GM10248 (cell line): ENCODE measurements at places on chromosomes 2 and 18.

GRCh38 chr2:197073270-197073669 lies 146.8 kb upstream of the PGAP1 start:
- no peak for DNase-seq

DNA sequence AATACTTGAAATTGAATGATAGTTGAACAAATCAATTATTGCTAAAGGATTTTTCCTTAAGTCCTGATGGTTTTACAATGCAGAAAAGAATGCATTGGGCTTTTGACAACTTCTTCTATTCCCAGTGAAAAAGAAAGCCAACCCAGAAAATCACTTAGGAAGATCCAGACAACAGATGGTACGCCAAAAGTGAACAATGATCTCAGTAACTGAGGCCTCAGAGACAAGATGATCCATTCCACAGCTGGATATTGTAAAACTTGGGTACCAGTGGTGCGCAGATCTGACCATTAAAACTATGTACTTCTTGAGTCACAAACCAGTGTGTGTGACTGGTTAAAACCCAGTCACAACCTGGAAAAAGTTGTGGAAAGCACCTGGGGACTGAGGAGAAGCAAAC lies 173.5 kb downstream of the ETAA1 start:
- DNase-seq, result no peak

- DNase-seq, result no peak
Observed at GRCh38 chr2:112277596-112278220, 2.3 kb downstream of the ZC3H6 start.

DNA sequence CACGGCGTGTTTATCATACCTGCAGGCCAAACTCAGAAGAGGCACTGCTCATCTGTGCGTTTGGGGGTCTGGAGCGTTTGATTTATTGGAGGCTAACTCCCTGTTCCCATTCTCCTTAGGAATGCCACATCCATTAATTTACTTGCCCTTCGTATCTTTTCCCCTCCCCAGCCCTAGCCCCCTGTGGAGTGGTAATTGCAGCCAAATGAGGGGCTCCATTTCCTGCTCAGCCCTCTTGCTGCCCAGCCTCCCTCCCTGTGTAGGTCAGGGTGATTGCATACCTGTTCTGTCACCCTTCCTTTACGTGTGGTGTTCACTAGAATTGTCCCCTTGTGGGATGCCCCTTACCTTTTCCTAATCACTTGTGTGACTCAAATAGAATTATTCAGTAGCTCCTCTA lies 120.4 kb downstream of the MAP3K20 start:
- DNase-seq, result no peak

- no peak for DNase-seq
Observed at GRCh38 chr2:67806816-67807215, 256.0 kb downstream of the C1D start.

- DNase-seq, result no peak
Observed at GRCh38 chr2:52260904-52261303, 1229.0 kb upstream of the NRXN1 start.

DNA sequence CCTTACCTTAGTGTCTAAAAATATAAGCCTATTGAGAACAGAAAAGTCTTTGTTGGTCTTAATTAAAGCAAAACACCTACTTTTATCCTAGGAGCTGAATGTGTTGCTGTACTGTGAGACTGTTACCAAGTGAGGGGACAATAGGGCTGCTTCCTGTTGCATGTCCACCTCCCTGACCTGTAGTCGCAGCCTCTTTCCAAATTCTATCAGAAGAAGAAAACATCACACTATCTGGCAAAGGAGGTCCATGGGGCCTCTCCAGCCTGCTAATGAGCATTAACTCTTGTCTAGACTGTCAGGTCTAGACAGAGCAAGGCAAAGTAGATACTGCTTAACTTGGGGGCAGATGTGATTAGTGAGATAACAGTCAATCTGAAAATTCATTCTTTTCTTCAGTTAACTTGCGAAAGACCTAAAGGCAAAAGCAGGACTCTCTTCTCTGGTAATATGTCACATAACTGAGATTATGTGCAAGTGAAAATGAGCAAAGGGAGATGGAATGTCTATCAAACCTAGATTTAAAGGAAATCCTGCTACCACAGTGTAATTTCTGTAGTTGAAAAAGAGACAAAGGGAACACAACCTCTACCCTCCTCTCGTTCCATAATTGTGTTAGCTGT lies 66.9 kb downstream of the CDH20 start:
- DNase-seq, result no peak

DNA sequence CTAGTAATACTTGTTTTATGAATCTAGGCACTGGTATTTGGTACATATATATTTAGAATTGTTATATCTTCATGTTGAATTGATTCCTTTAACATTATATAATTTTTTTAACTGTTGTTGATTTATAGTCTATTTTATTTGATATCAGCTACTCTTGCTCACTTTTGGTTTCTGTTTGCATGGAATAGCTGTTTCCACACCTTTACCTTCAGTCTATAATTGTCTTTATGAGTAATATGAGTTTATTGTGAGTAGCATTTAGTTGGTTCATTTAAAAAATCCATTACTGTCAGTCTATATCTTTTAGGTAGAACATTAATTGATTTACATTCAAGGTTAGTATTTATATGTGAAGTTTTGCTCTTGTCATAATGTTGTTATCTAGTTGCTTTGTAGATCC lies 58.6 kb downstream of the SMCHD1 start:
- no peak for DNase-seq

GRCh38 chr2:171741189-171741588 lies 53.9 kb downstream of the DYNC1I2 start:
- no peak for DNase-seq

DNA sequence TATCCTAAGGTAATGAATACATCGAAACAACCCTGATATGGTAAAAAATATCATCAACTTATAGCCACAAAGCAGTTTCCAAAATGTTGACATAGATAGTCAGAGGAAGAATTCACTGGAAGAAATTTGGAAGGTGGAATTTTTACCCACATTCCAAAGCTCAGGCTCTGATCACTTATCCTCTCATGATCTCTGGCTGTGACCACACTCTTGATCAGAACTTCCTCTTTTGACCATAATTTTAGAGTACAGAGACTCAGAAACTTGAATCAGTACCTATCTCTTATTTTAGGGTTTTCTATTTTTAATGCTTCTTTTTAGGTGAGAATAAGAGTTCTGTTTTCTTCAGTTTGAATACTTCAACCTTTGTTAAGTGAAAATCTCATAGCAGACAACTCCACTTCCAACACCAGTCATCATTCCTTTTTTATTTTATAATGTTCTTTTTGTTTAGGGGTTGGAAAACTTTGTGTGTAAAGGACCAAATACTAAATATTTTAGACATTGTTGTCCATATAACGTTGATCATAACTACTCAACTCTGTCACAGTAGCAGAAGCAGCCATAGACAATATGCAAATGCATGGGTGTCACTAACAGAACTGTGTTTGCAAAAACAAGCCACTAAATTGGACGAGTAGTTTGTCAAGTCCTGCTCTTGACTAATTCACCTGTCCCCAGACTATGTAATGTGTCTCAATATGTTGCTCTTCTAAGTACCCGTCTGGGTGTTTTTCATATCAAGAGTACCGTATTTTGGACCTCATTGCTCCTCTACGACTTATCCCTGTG lies 891.6 kb upstream of the CRIM1 start:
- no peak for DNase-seq

GRCh38 chr2:158760887-158761286 lies 34.2 kb upstream of the DAPL1 start:
- no peak for DNase-seq

DNA sequence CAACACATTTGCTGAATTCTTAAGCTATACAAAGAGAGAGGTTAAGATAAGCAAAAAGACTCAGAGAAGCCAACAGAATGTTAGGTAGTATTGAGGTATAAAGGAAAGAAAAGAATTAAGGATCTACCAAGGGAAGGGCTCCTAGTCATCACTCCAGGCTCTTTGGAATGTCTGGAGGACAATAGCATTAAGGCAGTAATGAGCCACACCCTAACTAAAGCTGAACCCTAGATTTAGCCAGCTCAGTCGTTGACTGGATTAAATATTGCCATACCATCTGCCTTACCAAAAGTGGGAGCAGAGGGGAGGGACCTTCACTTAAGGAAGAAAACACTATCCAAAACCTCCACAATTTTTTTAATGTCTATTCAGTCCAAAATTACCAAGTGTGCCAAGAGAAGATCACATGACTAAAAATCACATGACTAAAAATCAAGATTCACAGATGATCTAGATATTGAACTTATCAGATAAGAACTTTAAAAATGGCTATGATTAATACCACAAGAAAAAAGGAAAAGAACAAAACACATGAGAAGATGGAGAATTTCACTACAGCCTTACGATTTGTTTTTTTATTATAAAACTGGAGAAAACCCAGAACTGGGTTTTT lies 59.7 kb downstream of the EXOC6B start:
- DNase-seq, result no peak

DNA sequence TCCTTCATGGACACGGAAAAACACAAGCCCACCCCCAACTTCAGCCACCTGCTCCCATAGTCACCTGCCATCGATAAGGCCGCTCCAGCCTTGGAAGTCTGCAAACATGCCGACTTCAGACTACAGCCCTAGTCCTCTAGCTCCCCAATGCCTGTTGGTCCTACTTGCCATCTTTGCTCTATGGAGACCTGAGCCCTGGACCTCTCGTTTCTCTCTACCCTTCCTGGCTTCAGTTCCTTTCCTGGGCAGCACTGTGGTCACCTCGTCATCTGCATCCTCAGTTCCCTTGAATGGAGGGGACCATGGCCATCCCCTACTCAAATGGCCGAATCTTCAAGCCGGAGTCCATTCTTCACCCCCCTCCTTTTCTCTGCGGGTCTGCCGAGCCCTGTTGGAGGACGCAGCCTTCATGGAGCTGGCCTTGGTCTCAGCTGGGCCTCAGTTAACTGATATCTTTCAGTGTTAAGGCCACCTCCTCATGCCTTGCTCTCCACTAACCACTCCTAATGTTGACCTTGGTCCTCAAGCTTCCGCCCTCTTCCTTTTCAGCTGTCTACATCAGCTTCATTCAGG lies 47.7 kb upstream of the GBX2 start:
- DNase-seq, result no peak

DNA sequence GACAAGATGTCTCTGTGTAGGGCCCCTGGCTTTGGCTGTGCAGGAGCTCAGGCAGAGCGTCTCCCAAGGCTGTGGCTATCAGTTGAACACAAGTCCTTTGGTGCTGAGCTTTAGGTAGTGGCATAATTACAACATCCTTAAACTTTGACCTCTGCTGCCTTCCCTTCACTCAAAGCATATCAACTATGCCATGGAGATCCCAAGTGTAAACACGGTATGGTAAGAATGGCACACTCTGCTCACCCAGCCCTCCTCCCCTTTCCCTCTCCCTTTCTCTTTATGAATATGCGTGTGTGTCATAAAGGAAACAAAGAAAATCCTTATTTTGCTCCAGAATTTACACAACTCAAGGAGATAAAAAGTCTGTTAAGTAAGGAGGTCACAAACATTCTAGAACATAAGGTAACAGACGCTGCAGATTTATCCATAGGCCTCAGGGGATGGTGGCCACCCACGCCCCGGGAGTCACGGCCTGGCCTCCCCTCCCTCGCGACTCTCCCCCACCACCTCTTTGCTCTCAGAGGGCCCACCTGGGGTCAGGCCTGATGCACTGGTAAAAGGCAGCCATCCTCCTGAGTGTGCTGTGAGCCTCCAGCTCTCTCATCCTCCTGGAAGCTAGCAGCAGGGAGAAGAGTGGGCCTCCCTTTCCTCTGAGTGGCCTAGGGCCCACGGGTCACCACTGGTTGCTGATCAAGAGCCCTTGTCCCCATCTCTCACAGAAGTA lies 67.3 kb downstream of the CRACDL start:
- no peak for DNase-seq

DNA sequence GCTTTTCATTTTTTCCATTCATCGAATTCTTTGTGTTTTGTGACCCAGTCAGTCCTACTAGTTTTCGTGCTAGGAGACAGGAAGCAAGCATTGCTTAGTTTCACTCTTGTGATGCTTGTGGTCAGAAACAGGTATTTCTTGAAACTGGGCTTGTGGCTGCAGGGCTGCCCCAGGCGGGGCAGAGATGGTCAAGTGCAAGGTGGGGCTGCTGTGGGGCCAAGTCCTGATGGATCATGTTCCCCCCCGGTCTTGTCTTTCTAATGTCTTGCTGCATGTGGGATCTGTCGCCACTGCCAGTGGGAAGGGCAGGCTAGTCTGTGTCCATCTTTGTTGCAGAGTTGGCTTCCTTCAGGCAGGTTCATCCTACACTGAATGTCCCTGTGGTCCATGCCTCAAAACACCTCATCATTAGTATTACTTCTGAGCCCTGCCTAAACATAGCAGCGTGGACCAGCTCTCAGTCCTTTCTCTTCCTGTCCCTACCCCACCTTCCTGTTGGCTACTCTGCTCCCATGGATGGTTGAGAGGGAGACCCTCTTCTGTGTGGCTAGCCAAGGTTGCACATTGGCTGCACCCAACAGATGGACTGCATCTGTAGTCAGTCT lies 38.7 kb downstream of the INPP4A start:
- DNase-seq, result peak; percentile 74

DNA sequence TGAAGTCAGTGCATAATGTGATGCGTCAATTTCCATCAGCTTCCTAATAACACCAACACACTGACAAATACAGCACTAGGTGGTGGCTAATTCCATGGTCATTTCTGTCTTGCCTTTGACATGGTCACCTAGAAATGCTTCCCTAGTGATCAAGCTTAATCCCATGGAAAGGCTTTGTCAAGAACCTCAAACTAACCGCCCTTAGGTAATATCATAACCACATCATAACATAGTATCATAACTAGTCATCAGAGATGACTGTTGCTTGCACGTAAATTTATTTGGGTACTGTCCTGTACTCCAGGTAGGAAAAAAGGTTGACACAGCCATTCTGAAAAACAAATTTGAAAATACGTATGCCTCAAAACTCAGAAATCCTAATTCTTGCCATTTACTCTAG lies 471.8 kb downstream of the IRS1 start:
- no peak for DNase-seq

DNA sequence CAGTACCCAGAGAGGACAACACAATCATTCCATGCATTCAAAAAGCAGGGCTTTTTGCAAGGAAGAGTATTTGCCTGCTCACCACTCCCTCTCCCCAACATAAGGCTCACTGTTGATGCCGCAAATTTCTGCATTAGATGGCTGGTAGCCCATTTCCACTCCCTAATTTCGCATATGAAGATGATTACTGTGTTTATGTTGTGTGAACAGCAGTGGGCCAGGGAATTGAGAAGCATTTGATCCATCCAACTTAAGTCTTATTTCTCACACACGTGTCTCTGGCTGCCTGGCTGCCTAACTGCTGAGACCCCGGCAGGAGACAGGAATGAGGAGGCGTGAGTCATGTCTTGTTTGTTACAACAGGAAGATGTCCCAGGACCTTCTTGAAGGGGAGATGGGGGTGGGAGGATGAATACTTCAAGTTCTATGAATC lies 294.1 kb downstream of the ALK start:
- DNase-seq, result no peak

DNA sequence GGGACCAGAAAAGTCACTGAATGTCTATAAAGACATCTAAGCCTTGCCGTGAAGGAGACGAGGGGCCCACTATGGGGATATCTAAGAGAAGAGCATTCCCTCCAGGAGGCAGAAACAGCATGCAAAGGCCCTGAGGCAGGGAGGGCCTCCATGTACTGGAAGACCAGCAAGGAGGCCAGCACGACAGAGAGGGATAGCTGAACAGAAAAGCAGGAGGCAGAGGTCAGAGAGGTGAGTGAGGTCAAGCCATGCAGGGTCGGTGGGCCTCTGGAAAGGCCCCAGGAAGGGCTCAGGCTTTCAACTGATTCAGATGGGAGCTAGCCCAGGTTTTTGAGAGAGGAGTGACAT lies 5.7 kb downstream of the TRABD2A start:
- no peak for DNase-seq
